Stimulated activated CD8-positive, alpha-beta memory T cell treated with anti-CD3 and anti-CD28 coated beads, Interleukin-15, amount 100 ng/mL, for 4 hours (primary cell): ENCODE measurements at places on chromosomes 2 and 18.

- DNase-seq, result no peak
Observed at GRCh38 chr2:98607104-98607503, 1.2 kb downstream of the COA5 start.

GRCh38 chr2:207833251-207833751 is 63.6 kb upstream of the FZD5 start:
- no peak for DNase-seq

- no peak for DNase-seq
Observed at GRCh38 chr2:181848261-181848886, 43.2 kb upstream of the ITPRID2 start.

- no peak for DNase-seq
Observed at GRCh38 chr2:133496501-133497269, 71.6 kb downstream of the NCKAP5 start.

GRCh38 chr2:238119756-238120462 is 18.6 kb upstream of the KLHL30 start:
- no peak for DNase-seq

DNA sequence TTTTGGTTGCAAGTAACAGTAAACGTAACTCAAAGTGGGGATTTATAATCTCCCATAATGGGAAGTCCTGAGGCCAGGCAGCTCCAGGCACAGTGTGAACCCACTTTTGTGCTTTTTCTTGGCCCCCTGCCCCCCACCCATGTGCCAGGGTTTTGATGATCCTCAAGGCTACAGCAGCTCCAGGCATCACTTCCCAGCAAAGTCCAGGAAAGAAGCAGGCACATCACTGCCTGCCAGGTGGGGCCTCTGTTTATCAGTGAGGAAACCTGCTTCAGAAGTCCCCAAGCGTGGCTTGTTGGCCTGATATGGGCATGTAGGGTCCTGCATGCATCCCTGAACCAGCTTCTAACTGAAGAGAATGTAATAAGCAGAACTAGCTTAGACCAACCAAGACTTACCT is 299.2 kb upstream of the SKOR2 start:
- no peak for DNase-seq

DNA sequence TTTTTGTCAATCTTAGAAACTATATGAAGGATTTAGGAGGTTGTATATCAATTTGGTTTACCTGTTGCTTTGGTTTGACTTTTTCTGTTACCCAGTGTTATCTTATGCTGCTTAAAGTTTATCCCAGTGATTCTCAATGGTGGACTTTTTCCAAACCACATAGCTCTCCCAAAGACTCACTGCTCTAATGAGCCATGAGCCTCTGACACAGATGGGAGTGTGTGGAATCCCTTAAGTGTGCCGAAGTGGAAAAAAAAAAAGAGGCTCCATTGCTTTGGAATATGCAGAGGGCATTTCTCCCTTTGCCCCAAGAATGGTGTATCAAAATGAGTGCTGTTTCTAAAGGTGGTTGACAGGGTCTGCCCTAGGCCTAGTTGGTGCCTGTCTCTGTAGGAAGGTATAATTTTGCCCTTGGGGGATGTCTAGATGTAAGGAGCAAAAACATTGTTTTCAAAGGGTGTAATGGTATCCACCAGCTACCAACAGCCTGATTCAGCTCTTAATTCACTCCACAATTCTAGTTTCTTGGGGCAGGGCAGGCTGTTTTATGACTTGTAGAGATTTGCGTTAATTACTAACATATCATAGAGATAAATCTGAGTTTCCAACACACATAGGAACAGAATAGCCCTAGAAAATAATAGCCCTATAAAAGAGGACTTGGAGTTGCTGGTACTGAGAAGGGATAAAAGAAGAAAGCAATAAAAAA is 64.3 kb upstream of the CYP26B1 start:
- no peak for DNase-seq

DNA sequence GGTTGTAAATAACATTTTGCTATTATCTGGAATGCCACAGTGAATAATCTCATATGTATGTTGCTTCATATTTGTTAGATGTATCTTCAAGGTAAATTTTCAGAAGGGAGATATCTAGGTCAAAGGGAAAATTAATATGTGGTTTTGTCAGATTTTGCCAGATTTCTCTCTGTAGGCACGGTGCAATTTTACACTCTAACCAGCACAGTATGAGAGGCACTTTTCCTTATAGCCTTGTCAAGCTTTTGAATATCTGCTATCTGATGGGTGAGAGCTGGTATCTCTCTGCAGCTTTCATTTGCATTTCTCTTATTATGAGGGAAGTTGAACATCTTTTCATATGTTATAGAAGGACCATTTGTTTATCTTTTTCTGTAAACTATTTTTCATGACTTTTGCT is 175.7 kb upstream of the PGAP1 start:
- DNase-seq, result no peak

DNA sequence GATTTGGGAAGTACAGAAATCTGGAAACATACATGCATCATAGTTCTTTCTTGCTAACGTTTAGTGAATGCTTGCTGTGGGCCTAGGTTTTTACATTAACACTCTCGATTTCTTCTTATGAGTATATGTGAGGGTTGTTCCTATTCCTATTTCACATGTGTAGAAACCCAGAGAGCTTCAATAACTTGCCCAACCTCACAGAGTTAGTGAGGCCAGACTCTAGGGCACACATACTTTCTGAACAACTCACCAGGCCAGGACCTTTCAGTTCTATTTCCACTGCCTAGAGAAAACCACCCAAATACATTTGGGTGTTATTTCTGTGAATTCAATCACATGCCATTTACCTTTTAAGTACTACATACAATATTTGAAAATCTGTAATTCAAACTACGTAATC is 8.2 kb upstream of the KCTD1 start:
- no peak for DNase-seq

GRCh38 chr18:26926066-26926675 is 60.7 kb upstream of the AQP4 start:
- DNase-seq, result no peak

DNA sequence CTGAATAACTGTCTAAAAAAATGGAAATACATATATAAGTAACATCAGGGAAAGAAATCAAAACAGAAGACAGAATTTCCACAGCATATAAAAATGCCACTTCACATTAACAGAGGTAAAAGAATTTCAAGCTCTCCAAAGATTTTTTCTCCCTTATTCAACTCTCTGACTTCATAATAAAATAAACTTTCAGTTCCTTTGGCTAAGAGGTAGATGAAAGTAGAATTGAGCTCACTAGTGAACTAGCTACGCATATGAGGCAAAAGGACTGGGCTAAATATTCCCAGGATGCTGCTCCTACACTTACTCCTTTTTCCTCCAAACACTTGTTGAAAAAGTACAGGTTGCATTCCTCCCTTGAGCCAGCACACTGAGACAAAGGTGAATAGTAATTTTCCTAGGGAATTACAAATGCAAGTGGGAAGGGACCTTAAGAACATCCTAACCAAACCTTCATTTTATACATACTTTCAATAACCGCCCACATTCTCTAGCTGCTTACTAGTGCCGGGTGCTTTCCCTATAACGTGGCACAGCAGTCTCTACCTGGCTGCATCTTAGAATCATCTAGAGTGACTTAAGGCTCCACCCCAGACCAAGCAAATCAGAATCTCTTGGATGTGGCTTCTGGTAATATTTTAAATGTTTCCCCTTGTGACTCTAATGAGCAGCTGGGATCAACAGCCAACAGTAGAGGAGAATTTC is 136.6 kb downstream of the MTCL1 start:
- no peak for DNase-seq

GRCh38 chr2:204370172-204370718 is 175.0 kb upstream of the PARD3B start:
- DNase-seq, result no peak

GRCh38 chr2:152617456-152618192 is 99.6 kb downstream of the PRPF40A start:
- DNase-seq, result no peak

GRCh38 chr18:42706618-42707017 is 408.9 kb downstream of the RIT2 start:
- DNase-seq, result no peak

DNA sequence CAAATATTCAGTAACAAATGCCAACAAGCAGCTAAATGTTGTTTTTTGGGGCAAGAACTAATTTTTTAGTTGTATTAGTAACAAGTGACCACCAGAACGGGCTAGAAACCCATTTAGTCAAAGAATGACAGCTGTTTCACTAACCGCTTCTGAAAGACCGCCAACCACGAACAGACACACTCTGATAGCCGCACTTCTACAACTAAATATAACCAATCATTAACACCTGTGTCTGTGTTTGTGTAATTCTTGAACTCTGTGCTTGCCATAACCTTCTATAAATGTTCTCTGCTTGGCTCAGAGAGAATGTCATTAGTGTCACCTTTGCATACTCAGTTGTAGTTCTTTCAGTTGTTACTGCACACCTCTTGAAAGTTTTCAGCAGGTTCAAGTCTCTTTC is 526.3 kb upstream of the LRRTM1 start:
- DNase-seq, result no peak

DNA sequence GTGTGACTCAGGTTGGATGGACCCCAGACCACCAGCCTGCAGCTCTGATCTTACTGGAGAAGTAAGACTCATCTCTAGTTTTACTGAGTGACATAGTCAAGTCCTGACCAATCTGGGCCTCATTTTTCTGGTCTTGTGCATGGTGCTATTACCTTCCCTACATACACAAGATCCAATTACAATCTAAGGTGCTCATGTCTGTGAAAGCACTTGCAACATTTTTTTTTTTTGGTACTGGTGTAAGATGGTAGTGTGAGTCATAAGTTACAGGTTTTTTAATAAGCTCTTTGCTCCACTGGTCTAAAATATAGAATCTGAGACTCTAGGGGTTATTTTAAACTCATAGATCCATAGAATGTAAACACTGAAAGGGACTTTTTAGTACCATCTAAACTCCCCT is 117.3 kb upstream of the EFEMP1 start:
- DNase-seq, result no peak

GRCh38 chr2:195488567-195488966 is 168.5 kb upstream of the SLC39A10 start:
- no peak for DNase-seq

GRCh38 chr2:162007447-162008040 is 66.5 kb downstream of the DPP4 start:
- no peak for DNase-seq

- no peak for DNase-seq
Observed at GRCh38 chr2:219078126-219078525, 17.4 kb upstream of the IHH start.

- DNase-seq, result no peak
Observed at GRCh38 chr18:28606686-28607085, 429.8 kb upstream of the CDH2 start.

GRCh38 chr2:50313656-50314055 is 718.3 kb downstream of the NRXN1 start:
- no peak for DNase-seq

GRCh38 chr2:72859831-72860262 is 27.4 kb upstream of the SPR start:
- no peak for DNase-seq

DNA sequence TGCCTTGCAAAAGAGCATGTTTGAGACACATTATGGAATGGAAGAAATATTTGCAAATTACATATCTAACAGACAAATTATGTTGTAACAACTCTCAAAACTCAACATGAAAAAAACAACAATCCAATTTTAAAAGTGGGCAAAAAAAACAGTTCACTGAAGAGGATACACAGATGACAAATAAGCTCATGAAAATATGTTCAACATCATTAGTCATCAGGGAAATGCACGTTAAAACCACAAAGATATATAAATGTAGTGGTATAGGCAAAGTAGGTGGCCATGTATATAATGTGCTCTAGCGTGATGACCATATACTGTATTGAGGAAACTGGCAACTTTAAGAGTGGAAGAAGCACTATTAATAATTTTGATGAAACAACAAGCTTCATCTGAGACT is 220.1 kb downstream of the IRS1 start:
- DNase-seq, result no peak

DNA sequence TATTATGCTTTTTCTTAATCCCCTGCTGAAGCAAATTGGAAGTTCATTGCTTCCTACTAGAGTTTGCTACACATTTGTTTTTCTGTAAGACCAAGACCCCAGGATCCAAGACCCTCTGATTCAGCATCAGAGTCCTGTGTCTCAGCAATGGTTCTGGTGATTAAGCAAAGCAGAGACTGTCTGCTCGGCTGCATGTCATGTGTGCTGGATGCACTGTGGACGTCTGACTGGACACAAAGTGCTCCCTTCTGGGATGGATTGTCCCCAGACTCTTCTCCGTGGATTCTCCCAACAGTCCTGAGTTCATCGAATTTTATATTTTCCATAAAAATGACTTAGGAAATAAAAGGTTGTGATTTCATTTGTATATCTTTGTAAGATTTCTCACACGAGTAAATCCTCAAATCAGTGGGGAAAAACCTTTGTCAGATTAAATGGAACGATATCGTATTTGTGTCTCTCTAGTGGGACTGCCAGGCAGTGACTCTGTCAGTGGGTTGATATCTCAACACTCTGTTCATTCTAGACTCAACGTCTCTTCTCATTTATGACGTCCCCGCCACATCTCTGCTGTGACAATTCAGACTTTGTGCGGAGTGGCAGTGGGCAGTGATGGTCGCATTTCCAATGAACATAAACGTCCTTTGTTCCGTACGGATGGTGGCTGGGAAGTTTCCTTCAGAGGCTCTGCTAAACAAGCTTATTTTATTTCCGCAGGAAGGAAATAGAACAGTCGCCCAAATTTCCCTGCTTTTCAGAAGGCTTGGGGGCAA is 58.6 kb downstream of the NCAPH start:
- no peak for DNase-seq

GRCh38 chr18:44474067-44474411 is 206.6 kb upstream of the SETBP1 start:
- DNase-seq, result no peak

DNA sequence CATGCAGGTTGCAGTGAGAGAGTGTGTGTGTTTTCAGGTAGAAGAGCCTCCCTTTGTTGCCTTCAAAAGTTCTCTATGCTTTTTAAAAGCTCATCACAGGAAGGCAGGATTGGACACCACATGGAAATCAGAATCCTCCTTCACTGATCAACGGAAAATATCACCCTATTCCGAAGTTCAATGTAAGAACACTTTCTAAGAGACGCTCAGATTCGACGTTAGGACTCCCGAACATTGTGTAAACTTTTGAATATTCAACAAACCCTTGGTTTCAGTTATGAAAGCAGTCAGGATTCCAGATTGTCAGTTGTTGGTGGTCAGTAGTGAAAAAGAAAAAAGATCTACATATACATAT is 561.4 kb upstream of the ID2 start:
- DNase-seq, result no peak

- no peak for DNase-seq
Observed at GRCh38 chr18:6056171-6056910, 161.0 kb upstream of the TMEM200C start.

- no peak for DNase-seq
Observed at GRCh38 chr2:196217116-196217515, 45.7 kb upstream of the STK17B start.

- no peak for DNase-seq
Observed at GRCh38 chr2:239113171-239113570, 265.3 kb downstream of the TWIST2 start.

GRCh38 chr2:203983064-203983715 is 46.6 kb downstream of the ICOS start:
- DNase-seq, result no peak

GRCh38 chr2:72104821-72105588 is 42.7 kb downstream of the CYP26B1 start:
- no peak for DNase-seq

- DNase-seq, result no peak
Observed at GRCh38 chr2:20291106-20291564, 59.5 kb downstream of the PUM2 start.

GRCh38 chr2:110774701-110775100 is 42.3 kb downstream of the ACOXL start:
- DNase-seq, result no peak
